Effector memory CD4-positive, alpha-beta T cell (primary cell): ENCODE measurements at places on chromosomes 4 and X.

GRCh38 chr4:4791299-4792111 lies 68.0 kb upstream of the MSX1 start:
- DNase-seq, result no peak

- DNase-seq, result no peak
These were observed 13.6 kb upstream of the TXK start for GRCh38 chr4:48147621-48148020.

GRCh38 chrX:118156953-118157608 lies 40.5 kb upstream of the KLHL13 start:
- DNase-seq, result no peak

DNA sequence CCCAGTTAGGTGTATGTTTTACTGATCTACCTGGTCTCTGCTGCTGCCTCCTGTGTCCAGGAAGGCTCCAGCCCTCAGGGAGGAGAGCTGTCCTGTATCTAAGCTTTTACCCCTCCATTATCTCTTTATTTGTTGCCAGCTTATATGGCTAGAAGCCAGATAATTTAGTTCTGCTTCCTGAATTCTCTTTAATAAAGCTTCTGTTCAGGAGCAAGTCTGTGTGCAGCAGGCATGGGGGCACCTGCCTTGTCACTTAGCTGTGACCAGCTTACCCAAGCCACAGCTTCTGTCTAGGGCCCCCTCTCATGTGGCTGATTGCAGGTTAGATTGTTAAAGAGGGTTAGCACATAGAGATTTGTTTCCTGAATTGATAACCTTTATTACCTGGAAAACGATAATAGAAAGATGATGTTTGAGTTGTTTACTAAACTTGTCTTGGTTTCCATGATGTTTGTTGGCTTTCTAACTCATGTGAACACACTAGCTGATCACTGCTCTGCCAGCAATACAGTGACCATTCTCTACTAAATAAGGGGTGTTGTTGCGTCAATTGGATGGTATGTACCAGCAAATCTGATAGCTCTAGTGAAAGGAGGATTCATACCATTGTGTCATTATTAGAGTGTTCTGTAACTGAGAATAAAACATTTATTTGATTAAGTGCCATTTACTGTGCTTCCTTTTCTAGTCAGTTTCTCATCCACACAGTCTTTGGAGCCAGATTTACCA lies 189.8 kb upstream of the ANK2 start:
- DNase-seq, result no peak

DNA sequence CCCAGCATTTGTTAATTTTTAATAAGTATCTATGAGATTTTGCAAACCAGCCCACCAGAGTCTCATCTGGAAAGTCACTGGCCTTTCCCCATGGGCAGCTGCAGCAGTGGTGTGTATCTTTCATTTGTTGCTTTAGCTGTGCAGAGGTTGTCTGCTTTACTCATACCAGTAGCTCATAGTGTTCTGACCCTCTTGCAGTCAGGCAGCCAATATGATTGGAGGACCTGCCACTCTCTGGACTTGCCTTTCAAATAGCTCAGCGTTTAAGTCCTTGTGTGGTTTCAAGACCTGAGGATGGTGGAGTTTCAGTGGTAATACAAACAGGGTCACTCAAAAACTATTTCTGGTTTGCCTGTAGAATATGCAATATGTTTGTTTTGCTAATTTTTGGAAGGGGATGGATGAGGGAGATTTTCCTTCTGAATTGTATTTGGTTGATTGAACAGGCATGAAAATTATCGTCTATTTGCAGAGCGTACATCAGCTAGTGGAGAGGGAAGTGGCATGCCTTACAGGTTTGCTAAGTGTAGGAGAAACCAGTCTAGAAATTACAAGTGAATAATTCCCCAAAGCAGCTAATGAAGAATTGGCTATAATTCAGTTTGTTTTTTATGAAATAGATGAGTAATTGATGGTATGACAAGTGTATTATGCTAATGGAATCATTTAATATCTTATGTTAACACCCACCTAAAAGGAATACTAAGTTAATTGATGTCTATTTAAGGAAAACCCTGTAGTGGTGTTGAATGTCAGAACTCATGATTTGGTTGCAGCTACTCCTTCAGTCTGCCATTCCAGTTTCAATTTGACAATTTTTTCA lies 8.9 kb downstream of the POLA1 start:
- DNase-seq, result no peak

DNA sequence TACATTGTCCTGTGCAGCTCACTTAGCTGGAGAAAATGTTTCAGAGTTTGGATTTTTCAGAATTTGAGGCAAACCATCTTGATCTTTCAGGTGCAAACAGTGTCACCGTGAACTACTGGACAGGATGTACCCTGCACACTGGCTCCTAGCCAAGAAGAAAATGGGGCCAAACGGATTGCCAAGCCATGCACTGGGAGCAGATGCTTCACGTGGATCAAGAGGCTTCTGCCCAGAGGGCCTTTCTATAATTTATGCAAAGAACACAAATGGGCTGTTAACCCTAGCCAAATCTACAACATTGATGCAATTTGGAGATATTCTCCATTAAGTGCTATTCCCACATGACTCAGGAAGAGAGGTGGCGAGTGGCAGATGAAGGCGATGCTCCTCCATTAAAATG lies 46.9 kb upstream of the ATP8A1 start:
- no peak for DNase-seq

DNA sequence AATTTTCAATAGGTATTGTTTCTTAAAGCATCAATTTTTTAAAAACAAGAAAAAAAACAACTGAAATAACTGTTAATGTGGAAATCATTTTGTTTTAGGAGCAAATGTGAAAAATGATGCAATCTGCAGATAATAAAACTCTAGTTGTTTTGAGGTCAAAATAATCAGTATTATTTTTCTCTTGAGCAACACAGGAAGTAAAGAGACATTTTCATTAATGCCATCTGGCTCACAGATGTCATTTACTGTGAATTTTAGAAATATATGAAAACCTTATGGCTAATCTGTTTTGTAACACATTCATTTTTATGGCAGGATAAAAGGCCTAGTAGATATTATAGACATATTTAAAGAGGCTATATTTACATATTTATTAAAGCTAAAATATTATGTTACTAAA lies 141.6 kb downstream of the PCDH18 start:
- DNase-seq, result no peak

- DNase-seq, result no peak
These were observed 2.4 kb downstream of the RAB33A start for GRCh38 chrX:130174045-130174704.

DNA sequence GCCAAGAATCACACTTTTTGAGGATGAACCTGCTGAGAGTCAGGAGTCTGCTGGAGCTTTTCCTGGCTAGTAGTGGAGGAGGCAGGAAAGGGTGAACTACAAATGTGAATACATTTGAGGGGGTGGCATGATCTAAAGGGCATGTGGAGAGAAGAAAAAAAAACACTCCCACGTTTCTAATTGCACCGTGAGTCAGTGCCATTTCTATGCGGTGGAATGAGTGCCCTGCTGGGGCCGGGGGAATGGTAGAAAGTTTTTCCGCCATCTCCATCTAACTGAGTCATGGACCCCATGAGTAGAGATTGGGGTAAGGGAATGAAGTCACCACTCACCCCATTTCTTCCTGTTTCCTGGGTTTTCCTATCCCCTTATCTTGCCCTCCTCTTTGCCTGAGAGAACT lies 19.8 kb downstream of the BEX3 start:
- DNase-seq, result no peak

DNA sequence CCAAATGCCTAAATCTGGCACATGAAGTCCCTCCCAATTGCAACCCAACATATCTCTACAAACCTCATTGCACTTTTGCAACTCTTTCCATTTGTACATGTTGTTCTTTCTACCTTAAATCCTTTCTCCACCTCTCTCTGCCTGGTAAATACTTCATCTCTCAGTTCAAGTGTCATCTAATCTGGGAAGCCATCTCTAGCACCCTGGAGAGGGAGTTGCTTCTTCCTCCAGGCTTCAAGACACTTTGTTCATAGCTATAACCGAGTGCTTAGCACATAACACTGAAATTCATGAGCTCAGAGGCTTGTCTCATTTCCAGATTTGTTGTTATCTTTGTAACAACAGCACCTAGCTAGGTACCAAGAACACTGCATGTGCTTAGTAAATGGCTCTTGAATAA lies 114.8 kb upstream of the NAP1L5 start:
- no peak for DNase-seq

- no peak for DNase-seq
These were observed 119.6 kb downstream of the PAPSS1 start for GRCh38 chr4:107600436-107600835.

DNA sequence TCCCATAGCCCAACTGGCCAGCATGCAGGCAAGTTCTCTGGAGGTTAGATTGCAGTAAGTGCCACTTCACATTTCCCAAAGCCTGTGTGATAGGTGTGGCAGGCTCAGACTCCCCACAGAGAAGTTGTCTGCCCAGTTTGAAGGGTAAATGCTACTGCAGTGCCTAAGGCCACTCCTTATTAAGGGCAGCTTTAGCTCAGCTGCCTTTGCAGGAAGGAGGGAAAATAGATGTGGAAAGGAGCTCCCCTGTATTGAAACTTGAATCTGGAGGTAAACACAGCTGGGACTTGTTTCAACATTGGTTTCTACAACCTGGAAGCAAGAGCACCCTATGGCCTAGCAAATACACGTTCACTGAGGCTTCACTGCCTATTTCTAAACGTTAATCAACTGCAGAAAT lies 22.4 kb downstream of the NEXMIF start:
- DNase-seq, result no peak

DNA sequence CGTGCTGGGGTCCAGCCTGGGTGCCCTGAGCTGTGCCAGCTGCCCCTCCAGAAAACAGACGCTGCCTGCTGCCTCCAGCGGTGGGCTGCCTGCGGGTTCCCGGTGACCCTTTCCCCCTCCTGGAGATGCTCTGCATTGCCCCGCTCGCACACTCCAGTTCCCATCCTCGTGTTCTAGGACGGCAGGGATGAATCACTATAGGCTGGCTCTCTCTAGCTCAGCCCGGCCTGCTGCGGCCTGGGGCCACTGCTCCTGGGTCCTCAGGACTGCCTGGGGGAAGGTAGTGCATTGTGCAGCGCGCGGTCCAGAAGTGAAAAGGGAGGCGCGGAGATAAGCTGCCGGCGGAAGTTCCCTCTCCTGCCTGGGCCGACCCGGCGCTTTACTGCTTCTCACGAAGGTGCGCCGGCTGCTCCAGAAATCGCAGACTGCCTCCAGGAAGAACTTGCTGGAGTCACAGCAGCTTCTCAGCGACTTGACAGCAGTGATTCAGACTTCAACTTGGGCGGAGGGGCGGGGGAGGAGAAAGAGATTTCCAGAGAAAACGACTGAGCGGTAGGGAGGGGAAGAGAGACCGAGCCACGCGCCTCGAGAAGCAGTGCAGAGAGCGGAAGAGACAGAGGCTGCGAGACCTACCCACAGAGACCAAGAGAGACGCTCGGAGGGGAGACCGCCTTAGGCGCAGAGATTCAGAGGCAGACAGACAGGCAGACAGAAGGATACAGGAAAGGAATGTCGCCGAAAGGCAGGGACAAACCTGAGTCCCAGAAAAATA lies 6.7 kb upstream of the MSX1 start:
- no peak for DNase-seq

- DNase-seq, result no peak
These were observed 47.4 kb upstream of the MND1 start for GRCh38 chr4:153297116-153297515.

DNA sequence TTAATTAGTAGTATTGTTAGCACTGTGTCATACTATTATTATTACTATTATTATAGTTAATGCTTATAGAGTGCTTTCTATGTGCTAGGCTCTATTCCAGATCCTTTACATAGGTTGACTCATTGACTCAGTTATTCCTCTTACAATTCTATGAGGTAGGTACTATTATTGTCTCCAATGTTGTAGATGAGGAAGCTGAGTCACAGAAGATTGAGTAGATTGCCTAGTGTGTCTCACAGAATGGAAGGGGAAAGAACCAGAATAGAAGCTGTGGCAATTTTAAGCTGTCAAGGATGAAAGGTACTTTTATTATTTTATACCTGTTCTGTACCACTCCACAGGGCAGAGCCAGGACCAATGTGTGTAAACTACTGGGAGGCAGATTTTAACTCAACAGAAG lies 1.9 kb upstream of the TCEAL1 start:
- no peak for DNase-seq

DNA sequence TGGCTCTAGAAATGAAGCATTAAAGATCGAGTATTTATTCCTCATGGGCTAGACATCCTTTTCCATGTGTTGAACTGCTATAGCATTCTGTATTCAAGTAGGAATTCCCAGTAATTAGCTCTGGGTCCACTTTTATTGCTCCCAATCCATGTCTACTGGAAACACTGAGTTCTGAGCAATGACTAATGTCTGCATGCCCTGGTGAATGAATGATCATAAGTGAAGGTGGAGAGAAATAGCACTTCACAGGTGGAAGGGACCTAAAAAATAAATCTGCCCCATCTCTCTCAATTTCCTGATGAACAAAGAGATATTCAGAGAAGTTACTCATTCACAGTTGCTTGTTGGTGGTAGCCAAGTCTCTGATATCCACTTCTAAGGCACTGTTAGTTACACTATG lies 34.6 kb upstream of the CXCL8 start:
- no peak for DNase-seq

DNA sequence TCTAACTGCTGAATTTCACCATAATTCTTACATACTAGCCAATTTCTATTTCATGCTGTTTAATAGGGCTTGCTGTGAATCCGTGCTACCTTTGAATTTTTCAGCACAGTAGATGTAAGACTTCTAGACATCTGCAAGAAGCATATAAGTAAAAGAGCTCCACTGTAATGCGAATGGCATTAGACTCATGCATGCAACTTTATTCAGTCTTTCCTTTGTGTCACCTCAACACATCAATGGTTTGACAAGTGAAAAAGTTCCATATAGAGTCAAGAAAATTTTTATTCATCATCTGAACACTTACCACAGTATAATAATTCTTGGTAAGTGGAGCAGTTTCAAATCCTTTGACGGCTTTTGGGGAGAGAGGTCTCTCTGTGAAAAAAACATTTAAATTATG lies 48.9 kb downstream of the ARHGEF6 start:
- DNase-seq, result no peak

DNA sequence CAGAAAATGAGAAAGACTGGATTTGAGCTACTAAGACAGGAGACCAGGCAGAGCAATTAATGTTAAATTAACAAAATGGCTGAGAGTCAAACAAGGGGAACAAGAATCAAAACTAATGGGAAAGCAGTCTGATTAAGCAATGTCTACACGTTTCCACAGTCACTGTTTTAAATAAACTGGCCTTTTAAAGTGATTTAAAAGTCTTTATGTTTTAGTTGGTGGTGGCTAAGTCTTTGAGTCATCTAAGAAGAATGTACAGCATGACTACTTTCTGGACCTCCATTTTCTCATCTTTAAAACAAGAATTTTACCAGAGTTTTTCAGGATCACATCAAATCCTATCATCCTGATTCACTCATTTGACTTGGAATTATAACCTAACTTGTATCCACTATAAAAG lies 233.8 kb downstream of the ENOX2 start:
- no peak for DNase-seq
